ENCODE measurements at places on chromosomes 7 and 10. TPM values are rescaled to one million over a fixed set of nuclear protein-coding genes. Genes with fewer than 3 reads are reported as not detected.

NUTM2E gene
- total RNA-seq = 0.77 TPM

SNCG gene
- total RNA-seq = 0.58 TPM

GRCh38 chr7:40219917-40220316 lies 85.1 kb downstream of the SUGCT start:
- DNase-seq = no peak

DNA sequence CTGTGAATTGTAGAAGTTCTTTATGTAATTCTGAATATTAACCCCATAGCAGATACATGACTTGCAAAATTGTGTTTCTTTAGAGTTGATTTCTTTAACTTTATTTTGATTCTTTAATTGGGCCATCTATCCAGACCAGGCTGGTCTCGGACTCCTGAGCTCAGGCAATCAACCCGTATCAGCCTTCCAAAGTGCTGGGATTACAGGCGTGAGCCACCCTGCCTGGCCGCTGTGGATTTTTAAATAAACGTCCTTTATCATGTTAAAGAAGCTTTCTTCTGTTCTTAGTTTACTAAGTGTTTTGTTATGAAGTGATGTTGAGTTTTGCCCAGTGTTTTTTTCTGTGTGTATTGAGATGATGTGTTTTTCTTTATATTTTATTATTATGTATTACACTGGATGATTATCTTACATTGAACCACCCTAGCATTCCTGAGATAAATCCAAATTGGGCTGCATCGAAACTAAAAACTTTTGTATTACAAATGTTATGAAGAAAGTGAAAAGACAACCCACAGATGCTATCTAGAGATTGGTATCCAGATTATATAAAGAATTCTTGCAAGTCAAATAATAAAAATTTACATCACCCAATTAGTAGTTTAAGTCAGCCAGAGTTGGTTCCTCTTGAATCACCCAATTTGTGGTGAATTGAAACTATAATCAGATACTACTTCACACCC lies 118.1 kb downstream of the TPST1 start:
- DNase-seq = no peak

DNA sequence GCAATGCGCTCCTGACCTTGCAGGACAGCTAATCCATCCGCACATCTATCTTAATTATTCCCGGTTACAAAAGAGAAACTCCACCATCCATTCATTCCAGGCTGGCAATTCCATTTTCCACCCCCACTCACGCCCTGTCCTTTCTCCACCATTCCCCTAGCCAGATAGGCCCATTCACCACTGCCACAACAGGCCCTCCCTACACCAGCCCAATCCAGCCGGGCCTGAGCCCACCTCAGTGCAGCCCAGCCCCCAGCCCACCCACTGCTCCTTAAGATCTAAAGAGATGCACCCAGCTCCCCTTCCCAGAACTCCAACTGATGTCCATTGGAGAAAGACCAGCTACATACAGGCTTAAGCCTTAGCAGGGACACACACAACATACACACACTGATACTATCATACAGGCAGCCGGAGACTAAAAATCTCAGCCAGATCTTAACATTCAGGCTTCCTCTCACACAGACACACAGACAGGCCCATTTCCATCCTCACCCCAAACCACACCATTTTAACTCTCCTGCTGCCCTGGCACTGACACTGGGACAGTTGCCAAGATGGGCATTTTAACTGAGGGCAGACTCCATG lies 38.0 kb upstream of the PAX2 start:
- DNase-seq = no peak

DNA sequence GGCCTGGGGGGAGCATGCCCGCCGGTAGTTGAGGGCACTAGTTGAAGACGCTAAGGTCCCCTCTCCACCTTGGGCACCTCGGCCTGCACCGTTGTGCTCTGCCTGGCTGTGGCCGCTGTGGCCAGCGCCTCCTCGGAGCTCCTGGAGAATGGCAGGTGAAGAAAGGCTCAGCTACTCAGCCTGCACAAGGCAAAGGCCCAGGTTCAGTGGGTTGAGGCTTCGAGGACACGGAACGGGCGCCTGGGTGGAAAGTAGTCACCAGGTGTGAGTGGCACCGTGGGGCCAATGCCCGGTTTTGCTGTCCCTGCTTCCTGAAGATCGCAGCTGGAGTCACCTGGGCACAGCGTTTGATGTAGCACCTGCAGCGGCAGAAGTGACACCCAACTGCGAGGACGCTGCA lies 12.4 kb upstream of the ZNF716 start:
- DNase-seq = no peak

DNA sequence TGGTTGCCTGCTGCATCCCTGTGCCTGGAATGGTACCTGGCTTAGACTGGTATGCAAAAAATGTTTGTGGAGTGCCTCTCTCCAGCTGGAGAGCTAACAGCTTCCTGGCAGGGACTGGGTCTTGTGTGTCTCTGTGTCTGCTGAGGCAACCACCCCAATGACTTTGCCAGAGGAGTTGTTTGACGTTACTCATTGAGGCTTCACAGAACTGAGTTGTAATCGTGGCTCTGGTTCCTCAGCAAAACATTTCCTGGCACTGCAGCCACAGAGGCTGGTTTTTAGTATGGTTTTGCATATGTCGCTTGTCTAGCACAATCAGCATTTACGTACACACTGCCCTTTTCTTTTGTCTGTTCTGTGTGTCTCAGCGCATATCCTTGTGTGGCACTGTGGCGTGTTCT lies 7.5 kb downstream of the ZNF282 start:
- DNase-seq = no peak

GRCh38 chr7:118252087-118252486 lies 27.6 kb downstream of the ANKRD7 start:
- DNase-seq = no peak

GRCh38 chr10:14593806-14594205 lies 180.9 kb downstream of the FAM107B start:
- DNase-seq = no peak

ZNF786 gene
- 16.3 TPM for total RNA-seq

GRCh38 chr7:28328822-28329660 lies 83.3 kb upstream of the CREB5 start:
- no peak for DNase-seq

PRF1 gene
- total RNA-seq = 14.7 TPM

- no peak for DNase-seq
These were observed 156.0 kb downstream of the SEMA3D start for GRCh38 chr7:85030893-85031292.

TAS2R41 gene
- total RNA-seq = not detected

CLEC2L gene
- not detected for total RNA-seq

GRCh38 chr10:5400468-5401240 lies 4.0 kb downstream of the TUBAL3 start:
- DNase-seq = no peak

DNA sequence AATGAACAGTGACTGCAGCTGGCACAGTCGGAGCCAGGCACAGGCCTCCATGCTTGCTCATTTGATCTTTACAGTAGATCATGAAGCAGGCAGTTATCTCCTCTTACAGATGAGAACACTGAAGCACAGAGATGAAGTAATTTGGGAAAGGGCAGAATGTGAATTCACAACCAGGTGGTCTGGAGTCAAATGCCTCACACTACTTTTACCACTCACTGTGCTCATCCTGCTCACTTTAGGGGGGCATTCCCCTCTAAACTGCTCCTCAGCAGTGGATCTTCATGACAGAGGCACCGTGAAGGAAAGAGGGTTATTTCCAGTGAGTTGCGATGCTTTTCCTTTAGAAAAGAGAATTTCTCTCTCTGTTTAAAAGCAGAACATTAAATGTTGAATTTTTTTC lies 15.1 kb downstream of the SNX10 start:
- no peak for DNase-seq

DNA sequence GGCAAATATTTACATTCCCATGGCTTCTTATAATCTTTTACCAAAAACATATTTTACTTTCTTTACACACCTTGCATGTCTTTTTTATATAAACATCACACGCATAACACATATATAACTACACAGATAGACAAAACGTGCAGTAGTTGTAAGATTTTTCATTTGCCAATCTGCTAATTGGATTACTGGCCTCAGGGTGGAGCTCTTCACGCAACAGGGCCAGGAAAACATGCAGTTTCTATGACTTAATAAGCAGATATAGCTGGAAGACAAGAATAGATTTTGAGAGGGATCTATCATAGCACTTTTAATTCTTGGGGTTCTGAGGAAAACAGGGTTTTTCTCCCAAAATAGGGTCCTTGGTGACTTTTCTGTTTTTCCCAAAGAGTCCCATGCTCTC lies 12.7 kb downstream of the ACADSB start:
- DNase-seq = no peak

DNA sequence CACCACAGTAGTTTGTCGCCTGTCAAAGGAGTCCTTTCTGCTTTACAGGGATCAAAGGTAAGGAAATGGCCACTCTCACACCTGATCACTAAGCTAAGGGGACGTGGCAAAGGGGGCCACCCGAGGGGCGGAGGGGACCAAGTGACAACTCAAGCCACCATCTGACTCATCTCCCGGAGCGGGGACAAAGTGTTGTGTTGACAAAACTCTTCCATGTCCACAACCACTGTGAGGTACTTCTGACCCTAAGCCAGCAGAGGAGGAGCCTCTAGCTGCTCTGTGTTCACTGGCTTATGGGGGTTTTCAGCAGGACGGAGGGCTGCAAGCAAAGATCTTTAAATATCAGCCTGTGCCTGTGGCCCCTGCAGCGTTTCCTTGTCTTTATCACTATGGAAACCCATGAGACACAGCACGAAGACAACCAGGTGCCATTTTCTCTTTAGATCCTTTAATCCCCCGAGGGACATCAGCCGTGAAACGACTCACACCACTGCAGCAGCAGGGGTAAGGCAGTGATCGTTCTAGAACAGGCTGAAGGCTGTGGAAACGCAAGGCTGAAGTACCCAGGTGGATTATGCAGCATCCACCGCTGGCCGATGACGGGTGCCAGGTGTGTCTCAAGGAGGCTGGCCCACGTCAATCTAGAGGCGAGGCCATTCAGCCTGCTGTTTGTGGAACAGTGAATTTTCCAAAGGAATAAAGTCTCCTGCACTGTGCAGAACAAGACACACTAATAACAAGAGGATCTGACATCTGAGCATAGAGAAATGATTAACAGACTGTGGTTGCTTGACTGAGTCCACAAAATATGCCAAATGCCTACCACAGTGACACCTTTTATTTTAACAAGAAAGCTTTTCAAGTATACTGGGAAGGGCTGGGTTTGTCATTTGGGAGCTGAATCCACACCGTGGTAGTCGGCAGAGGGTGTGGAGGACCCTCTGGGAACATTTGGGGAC lies 26.6 kb upstream of the DDC start:
- no peak for DNase-seq

PLAU gene
- 0.26 TPM for total RNA-seq

GRCh38 chr7:154837622-154838021 lies 165.3 kb downstream of the PAXIP1 start:
- DNase-seq = no peak

DYDC2 gene
- not detected for total RNA-seq

DNA sequence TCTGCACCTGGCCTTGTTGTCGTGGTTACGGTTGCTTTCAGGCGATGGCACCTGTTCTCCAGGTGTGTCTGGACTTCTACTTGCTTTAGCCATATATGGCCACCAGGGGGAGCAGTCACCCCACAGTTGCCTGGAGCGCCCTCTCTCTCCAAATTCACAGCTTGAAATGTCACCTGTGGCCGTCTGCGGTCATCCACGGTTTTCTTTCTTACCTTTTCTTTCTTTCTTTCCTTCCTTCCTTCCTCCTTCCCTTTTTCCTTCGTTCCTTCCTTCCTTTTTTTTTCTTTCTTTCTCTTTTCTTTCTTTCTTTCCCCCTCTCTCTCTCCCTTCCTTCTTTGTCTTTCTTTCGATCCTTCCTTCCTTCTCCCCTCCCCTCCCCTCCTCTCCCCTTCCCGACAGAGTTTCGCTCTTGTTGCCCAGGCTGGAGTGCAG lies 150.5 kb upstream of the VKORC1L1 start:
- DNase-seq = peak; percentile 74

GRCh38 chr7:130926001-130926691 lies 192.1 kb upstream of the KLF14 start:
- DNase-seq = no peak

PDE1C gene
- not detected for total RNA-seq

DNA sequence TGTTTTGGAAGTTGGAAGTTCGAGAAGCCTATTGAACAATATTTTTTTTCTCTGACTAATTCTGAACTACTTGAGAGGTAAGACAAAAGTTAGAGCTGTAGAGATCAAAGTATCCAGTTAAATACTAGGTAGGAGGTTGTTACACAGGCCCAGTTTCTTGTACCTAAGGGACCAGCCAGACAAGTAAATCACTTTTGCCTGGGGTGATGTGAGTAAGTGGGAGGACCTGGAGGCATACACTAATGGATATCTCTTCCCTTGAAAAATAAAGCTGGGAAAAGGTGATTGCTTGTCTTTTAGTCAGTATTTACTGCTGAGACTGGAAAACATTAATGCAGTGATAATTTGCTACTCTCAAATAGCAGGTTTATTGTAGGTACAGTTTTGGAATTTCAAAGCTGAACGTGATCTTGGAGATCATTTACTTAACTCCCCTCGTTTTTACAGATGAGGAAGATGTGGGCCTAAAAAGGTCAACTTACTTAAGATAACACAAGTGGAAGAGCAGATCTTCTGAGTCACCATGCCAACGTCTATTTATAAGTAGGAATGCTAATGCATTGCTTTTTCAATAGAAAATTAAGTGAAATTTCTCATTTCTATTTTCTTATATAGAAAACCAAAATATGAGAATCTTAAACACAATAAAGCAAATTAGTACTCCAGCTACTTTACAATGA lies 181.3 kb downstream of the PPP1R9A start:
- no peak for DNase-seq

DNA sequence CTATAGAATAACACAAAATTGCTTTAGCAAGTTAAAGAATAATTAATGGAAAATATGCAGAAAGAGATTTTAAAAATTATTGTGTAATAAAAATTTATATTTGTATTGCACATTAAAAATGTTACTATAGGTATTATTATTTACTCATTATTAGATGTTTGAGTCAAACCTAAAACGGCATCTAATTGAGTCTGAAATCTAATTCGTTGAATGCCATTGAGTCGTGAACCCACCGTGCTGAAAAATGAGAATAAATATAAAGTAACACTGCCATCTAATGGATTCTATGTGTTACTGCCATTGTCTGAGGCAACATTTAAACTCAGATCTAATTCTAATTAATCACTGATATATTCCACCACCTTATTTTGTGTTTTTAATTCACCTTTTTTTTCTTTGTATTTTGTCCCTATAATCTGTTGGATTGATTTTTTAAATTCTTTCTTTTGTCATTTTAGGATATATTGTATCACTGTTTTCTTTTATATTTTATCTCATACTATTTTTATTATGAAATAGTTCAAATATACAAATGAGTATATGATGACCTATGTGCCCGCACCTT lies 62.2 kb downstream of the SAMD9 start:
- peak; percentile 46 for DNase-seq

SPDYE6 gene
- total RNA-seq = not detected

GRCh38 chr7:157271991-157272324 lies 64.8 kb upstream of the DNAJB6 start:
- DNase-seq = no peak

- no peak for DNase-seq
These were observed 147.9 kb downstream of the ARHGAP12 start for GRCh38 chr10:31780717-31781116.

- no peak for DNase-seq
These were observed 176.8 kb upstream of the FERD3L start for GRCh38 chr7:19322002-19322401.

SAMD9 gene
- total RNA-seq = 49.9 TPM

SUFU gene
- total RNA-seq = 11.8 TPM

Measured in naive thymus-derived CD8-positive, alpha-beta T cell (primary cell).